ENCODE measurements at places on chromosomes 7 and 10. TPM values are rescaled to one million over a fixed set of nuclear protein-coding genes. Genes with fewer than 3 reads are reported as not detected.
A peak's percentile ranks its signal among the peaks of the same experiment; 100 is the strongest.

GRCh38 chr10:35563261-35563891 lies 41.8 kb upstream of the GJD4 start:
- DNase-seq: peak; percentile 59

DNA sequence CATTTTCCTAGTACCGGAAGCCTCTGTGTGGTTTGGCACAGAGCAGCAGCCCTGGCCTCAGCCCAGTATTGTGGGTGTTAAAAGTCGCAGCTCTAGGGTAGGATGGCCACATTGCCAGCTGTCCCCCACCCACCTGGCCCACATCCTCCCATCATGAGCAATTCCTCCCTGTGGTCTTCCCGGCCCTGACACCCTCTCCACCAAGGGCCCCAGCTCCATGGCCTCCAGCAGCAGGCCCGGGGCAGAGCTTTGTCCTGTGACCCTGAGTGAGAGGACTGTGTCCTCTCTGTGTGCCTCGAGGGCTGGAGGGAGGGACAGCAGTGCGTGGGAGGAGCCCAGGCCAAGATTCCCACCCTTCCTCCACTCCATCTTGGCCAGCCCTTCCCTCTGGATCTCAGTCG lies 93.7 kb downstream of the MYL10 start:
- no peak for DNase-seq

DNA sequence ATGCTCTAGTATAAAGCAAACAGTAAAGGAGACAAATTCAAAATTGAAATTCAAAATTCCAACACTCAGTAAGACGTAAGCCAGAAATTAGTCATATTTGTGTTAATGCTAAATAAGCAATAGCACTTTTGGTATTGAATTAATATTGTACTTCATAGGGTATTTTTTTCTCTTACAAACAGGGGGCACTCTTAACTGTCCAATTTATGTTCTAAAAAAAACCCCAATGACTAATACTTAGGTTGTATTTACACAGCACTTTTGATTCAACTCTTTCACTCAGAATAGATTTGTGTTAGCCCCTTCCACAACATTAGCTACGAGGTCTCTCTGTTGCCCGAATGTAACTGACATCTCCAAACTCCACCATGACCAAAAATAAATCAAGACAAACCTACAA lies 284.9 kb upstream of the COBL start:
- no peak for DNase-seq

GRCh38 chr7:110507369-110507768 lies 583.6 kb upstream of the LRRN3 start:
- DNase-seq: no peak

- no peak for DNase-seq
Measured at GRCh38 chr10:130489891-130490290, 353.7 kb downstream of the GLRX3 start.

DNA sequence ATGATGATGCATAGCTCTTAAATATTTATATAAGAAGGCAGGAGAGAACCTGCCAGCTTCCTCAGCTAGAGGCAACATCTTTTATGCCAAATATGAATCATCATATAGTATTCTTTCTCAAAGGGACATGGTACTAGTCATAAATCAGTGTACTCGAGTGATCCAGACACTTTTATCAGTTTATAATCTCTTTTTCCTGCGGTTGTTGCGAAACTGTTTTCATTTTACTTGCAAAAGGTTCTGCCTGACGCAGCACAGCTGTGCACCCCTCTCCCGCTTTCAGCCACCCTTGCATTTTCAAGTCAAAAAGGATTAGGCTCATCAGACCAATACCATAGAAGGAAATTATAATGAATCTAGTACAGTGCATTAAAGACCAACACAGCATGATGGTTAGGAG lies 332.3 kb upstream of the PRKCQ start:
- no peak for DNase-seq

DNA sequence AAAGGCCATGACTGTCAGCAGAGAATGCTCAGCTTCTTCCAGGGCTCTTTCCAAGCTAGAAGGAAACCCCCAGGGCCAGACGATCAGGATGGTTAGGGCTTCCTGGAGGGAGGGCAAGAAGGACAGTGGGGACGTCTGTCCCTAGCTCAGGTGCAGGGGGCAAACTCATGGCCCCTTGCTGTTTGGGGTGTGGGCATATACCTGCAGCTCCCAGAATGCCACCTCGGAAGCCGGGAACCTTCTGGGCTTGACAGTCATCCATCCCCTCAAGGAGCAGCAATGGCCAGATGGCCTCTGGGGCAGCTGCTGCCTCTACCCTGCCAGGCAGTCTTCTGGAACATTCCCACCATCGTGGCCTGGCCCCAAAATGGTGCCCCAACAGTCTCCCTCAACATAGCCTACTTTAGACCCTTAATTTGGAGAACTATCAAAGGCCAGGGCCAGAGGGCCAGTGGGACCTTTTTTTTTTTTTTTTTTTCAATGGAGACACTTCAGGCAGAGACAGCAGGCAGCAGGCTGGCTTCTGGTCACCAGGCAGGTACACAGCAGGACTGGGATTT lies 40.2 kb upstream of the ZMIZ1 start:
- DNase-seq: no peak

GRCh38 chr7:17520941-17521340 lies 222.5 kb downstream of the AHR start:
- DNase-seq: no peak

Gene PROSER2
- total RNA-seq: 7.5 TPM

Gene NPC1L1
- total RNA-seq: 0.18 TPM

Gene GPR146
- total RNA-seq: 0.41 TPM

Gene SKAP2
- 3.2 TPM for total RNA-seq

DNA sequence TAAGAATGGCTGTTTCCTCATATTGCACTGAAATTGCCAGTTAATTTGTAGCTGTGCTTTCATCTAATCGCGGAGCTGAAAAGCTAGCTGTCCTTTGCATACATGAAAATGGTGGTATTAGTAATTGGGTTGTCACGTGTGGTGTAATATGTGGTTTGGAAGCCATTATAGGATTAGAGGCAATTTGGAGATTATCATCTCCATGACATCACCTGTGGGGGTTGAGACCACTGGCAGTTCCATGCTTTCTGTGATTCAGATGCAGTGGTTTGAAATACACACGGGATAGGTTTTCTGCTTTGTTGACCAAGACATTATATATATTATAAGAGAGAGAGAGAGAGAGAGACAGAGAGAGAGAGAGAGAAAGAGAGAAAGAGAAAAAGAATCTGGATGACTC lies 180.8 kb downstream of the RAB11FIP2 start:
- no peak for DNase-seq

- DNase-seq: peak; percentile 56
Measured at GRCh38 chr7:130486114-130486953, 5.6 kb upstream of the MEST start.

- DNase-seq: no peak
Measured at GRCh38 chr10:125397608-125398007, 237.2 kb upstream of the CTBP2 start.

Gene CALML3
- not detected for total RNA-seq

Gene CUBN
- total RNA-seq: 2.2 TPM

GRCh38 chr7:92987095-92987494 lies 130.7 kb downstream of the SAMD9 start:
- no peak for DNase-seq

Gene NPSR1
- not detected for total RNA-seq

GRCh38 chr10:132588301-132589013 lies 50.9 kb downstream of the INPP5A start:
- no peak for DNase-seq

Gene OR13A1
- not detected for total RNA-seq

GRCh38 chr7:133369130-133369529 lies 116.3 kb downstream of the EXOC4 start:
- no peak for DNase-seq

Gene ADAMTS14
- total RNA-seq: 0.30 TPM

DNA sequence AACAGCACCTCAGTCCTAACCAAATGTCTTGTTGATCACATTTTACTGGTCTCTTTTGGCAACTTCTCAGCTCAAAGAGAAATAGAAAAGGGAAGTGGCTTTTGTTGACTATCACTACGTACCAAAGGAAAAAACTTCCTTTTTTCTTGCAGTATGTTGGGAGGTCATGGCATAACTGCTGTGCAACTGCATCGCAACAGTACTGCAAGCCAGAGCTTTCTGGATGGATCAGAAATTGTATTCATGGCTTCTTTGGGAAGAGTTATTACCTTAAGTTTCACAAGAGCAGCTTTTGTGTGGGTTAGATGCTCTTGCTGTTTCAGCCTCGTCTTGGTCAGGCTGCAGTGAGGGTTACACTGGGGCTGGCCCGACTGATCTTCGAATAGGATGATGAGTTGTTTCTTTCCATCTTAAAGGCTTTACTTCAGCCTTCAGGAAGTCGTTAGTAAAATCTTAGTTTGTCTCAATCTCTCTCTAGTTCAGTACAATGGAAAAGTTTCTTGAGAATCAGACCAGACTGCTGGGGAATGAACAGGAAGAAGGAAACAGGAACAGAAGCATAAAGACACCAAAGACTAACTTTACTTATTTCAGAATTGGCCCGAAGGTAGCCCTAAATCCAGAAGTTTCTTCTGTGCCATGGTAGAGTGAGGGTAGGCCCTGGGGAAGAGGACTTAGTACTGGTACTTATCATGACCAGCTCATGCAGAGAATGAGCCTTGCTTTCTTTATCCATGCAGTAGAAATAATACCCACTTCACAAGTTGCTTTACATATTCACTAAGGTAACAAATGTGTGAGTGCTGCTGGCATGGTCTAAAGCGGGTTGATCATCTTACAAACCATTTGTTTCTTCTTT lies 153.6 kb downstream of the CELF2 start:
- no peak for DNase-seq

- no peak for DNase-seq
Measured at GRCh38 chr10:9634466-9634865, 1383.2 kb upstream of the CELF2 start.

Gene AKR1C4
- not detected for total RNA-seq

GRCh38 chr7:27899601-27900000 lies 159.6 kb downstream of the TAX1BP1 start:
- DNase-seq: no peak

Gene LIPJ
- not detected for total RNA-seq

Gene PNLIPRP1
- total RNA-seq: not detected

Gene METTL27
- total RNA-seq: 2.3 TPM

Gene RHBDD2
- total RNA-seq: 80.5 TPM

Gene THSD7A
- total RNA-seq: 5.5 TPM

GRCh38 chr10:80571352-80571751 lies 33.6 kb downstream of the SH2D4B start:
- no peak for DNase-seq

- DNase-seq: no peak
Measured at GRCh38 chr7:156836443-156836842, 56.5 kb downstream of the LMBR1 start.

Gene CTAGE8
- total RNA-seq: 0.72 TPM

- no peak for DNase-seq
Measured at GRCh38 chr7:142158736-142159496, 47.4 kb downstream of the MGAM2 start.

DNA sequence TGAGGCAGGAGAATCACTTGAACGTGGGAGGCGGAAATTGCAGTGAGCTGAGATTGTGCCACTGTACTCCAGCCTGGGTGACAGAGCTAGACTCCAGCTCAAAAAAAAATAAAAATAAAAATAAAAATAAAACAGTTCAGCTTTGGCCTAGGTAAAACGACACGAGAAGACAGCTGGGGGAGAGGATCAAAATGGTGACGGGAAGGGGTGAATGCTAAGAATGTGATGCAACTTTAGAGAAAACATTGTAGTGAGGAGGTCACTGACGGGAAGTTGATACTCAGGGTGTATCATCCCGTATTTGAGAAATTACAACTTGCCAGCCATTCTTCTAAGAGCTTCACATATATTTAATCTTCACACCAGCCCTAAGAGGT lies 1.1 kb downstream of the NDST2 start:
- no peak for DNase-seq

GRCh38 chr7:43884209-43884608 lies 14.9 kb upstream of the MRPS24 start:
- DNase-seq: no peak

Gene HOXA2
- 41.6 TPM for total RNA-seq

- no peak for DNase-seq
Measured at GRCh38 chr7:46160861-46161260, 239.8 kb upstream of the IGFBP3 start.

DNA sequence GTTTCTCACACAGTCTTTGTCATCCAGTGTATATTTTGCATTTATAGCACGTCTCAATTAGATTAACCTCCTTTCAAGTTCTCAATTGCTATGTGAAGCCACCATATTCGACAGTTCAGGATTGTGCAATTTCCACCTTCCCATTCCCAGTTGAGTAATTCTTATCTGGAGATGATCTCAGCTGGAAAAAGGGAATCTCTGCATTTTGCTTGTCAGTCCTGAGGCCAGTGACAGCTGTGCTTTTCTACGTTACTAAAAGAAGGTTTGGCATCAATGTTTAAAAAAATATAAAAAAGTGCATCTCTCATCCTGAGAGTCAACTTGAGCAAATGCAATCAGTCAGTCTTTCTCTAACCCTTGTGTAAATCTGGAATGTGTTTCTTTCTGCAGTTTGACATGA lies 247.7 kb downstream of the PRKG1 start:
- no peak for DNase-seq

- DNase-seq: no peak
Measured at GRCh38 chr7:30429156-30429530, 49.4 kb downstream of the NOD1 start.

- DNase-seq: no peak
Measured at GRCh38 chr10:132867801-132868644, 74.3 kb downstream of the CFAP46 start.

DNA sequence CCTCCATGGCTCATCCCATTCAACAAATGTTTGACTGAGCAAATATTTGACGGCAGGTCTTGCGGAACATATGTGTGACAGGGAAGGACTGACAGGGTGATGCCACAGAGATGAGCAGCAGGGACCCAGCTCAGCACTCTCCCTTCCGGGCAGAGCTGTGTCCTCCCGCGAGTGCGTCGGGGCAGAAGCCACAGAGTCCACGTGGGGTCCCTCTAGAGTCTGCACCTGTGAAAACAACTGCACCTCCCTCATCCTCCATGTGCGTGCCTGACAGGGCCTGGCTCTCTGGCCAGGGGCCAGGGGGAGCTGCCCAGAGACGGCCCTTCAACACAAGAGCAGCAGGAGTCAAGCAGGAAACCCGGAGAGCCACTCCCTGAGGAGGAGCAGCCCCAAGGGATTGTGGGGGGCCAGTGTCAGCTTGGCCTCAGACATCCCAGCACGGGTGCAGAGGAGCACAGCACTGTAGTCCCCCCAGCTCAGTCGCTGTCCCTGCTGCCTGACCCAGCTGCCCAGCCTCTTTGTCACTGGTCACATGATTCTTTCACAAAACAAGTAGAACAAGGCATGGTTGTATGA lies 83.6 kb upstream of the TMEM72 start:
- no peak for DNase-seq
